NCI-H1436 (cell line): ENCODE measurements at places on chromosomes 11 and 22.

DNA sequence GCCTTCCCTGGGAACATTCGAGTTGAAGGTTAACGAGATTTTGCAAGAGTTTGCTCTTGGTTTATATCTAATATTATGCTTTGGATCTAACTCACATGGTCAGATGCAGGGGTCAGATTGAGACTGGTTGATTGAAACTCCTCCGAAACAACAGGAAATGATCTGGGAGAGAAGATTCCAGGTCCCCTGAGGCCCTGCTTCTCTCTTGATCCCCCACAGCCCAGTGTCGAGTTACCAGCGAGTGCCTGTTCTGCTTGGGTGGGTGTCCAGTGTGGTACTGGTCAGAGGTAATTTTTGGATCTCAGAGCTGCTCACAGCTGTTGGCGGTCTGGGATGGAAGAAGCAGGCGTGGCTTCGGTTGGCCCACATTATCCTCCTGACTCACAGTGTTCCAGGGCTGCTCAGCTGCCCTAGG lies 9.2 kb downstream of the FBLN1 start:
- DNase-seq: no peak

DNA sequence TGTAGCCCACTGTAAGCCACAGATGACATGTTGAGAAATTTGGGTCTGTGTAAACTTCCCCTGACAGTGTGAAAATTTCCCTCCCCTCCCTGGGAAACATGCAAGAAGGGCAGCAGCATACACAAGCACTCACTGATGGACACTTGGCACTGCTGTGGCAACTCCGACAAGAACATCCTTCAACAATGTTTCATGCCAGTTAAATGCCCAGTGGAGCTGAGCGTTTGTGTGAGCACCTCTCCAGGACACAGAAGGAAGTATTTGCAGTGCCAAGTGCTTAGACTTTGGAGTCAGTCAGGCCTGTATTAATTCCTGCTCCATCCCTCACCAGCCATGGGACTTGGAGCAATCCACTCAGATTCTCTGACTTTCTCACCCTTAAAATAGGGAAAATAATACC lies 17.7 kb downstream of the C11orf87 start:
- DNase-seq: no peak

DNA sequence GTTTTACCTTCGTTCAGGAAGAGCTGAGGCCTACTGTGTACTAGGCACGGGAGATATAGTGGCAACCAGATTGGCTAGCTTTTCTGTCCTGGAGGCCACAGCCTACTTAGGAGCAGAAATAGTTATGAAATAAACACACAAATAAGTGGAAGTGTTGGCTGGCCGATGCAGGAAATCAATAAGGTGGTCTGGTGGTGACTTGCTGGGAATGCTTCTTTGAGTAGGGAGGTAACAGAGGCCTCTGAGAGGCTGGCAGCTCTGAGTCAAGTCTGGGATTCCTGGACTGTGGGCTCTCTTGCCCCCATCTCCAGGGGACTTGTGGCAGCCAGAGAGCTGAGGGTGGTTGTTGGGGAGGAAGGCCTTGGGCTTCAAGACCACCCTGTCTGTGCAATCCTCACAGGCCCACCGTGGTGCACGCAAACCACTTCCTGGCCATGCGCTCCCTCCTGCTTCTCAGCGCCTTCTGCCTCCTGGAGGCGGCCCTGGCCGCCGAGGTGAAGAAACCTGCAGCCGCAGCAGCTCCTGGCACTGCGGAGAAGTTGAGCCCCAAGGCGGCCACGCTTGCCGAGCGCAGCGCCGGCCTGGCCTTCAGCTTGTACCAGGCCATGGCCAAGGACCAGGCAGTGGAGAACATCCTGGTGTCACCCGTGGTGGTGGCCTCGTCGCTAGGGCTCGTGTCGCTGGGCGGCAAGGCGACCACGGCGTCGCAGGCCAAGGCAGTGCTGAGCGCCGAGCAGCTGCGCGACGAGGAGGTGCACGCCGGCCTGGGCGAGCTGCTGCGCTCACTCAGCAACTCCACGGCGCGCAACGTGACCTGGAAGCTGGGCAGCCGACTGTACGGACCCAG lies 4.1 kb downstream of the SERPINH1 start:
- DNase-seq: no peak

GRCh38 chr22:19807914-19808872 lies 46.5 kb downstream of the GNB1L start:
- DNase-seq: no peak

DNA sequence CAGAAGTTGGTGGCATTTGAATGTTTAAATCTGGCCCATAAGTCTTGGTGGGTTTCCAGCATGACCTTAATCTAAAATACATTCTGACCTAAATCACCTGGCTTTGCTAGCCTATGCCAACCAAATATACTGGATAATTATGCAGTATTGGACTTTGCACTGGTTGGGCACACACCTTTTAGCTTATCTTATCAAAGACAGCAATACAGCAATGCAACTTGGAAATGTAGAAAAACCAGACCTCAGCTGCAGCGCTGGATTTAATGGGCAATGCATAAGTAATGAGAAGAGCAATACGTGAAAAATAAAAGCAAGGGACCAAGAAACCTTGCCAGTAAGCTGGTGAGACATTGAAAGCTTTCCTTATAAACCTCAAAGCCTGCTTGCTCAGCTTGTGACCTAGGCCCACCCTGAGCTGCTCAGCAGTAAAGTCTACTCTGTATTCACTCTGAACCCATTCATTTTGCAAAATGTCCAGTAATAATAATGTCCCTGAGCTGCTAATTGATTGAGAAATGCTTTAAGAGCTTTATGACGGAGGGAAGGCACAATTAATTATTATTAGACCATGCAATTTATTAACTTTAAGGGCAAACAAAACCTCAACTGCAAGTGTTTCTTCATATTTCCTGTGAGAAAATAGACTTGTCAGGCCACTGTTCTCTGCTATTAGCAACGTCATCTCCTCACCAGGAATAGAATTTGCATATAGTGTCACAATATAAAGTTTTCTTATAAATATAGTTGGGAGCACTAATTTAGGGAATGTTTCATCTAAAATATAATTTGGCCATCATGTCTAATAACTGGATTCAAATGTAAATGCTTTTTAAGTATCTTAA lies 49.4 kb upstream of the CEP295 start:
- no peak for DNase-seq

DNA sequence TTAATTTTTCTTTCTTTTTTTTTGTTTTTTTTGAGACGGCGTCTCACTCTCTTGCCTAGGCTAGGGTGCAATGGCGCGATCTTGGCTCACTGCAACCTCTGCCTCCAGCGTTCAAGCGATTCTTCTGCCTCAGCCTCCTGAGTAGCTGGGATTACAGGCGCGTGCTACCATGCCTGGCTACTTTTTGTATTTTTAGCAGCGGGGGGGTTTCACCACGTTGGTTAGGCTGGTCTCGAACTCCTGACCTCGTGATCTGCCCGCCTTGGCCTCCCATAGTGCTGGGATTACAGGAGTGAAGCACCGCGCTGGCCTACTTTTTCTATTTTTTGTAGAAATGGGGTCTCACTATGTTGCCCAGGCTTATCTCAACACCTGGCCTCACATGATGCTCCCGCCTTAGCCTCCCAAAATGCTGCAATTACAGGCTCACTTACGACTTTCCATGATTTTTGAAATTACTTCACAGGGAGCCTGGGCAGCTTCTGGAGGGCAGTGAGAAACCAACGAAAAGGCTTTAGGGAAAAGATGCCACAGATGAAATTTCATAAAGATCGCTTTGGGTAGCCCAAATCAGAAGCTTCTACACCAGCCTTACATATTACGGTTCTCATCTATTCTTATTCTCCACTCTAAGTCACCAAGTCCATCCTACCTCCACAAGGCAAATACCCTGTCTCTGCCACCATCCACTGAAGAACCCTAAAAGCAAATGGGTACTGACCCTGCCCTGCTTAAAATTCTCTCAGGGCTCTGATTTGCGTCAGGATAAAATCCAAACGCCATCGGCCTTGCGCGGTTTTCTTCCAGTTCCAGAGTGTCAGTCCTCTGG lies 866 bp upstream of the RRM1 start:
- no peak for DNase-seq

DNA sequence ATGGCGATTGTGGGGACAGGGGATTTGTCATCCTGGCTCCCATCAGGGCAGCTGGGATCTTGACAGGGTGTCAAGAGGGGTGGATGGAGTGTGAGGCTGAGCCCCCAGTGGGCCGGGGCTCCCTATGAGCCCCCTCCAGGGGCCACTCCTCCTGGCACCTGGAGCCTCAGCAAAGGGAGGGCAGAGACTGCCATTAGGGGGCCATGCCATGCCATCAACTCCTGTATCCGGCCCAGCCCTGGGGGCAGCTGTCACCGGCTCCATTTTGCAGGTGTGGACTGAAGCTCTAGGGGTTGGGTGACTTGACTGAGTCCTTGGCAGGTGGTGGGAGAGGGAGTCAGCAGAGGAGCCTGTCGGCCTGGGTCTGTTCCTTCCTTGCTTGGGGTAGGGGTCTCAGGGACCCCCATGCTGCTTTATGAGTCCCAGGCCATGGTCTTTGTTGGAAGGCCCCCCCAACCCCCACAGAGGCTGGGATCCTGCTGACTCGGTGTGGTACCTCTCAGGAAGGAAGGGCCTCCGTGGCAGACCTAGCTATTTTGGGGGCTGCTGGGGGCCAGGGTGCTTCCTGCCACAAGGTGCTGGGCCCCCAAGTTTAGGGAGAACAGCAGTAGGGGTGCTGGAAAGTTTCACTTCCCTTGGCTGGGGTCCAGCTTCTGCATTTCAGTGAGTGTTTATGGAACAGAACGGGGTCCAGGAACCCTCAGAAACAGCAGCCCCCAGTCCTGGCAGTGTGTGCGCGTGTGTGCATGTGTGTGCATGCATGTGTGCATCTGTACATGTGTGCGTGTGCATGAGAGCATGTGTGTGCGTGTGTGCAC lies 1.5 kb downstream of the ACY3 start:
- DNase-seq: no peak

DNA sequence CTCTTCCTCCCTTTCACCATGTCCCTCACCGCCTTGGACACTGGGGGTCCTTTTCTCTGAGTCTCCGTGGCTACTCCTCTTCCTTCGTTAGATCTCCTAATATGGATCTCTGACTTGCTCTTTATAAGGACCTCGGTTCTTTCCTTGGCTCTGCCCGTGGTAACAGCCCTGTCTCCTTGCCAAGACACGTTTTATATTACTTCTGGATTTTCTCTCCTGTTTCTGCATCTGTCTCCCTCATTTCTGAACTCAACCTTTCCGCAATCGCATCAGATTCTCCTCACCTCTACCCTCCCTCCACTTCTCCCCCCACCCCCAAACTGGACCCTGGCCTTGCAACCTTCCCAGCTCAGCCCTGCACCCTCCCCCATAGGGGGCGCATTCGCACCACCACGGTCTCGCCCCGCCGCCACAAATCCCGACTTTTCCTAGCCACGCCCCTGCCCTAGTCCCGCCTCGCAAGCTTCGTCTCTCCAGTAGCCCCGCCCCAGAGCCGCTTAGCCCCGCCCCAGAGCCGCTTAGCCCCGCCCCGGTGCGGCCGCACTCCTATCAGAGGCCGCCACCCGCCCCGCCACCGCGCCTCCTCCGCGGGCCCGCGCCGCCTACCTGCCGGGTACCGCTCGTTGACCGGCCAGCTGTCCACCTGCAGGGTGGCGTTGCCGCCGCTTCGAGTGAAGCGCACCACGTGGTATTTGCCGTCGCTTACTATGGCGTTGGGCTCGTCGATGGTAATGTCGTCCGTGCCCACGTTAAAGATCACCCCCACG lies 39.0 kb downstream of the SLC22A12 start:
- DNase-seq: no peak

GRCh38 chr11:34860034-34860433 lies 56.1 kb downstream of the APIP start:
- no peak for DNase-seq

DNA sequence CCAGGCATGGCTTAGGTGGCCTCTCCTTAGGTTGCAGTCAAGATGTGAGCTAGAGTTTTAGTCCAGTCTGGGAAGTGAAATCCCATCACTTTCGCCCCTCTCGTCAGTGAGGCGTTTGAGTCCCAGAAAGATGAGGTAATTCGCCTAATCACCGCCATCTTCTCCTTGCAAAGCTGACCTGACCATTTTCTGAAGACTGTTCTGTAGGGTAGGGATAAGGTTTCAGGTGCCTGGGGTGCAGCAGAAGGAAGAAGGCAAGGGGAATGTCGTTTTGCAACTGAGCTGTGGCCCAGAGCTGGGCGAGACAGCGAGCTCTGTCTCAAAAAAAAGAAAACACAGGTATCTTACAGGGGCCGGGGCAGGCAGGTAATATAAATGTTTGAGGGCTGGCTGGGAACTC lies 61.7 kb upstream of the CECR2 start:
- DNase-seq: no peak

DNA sequence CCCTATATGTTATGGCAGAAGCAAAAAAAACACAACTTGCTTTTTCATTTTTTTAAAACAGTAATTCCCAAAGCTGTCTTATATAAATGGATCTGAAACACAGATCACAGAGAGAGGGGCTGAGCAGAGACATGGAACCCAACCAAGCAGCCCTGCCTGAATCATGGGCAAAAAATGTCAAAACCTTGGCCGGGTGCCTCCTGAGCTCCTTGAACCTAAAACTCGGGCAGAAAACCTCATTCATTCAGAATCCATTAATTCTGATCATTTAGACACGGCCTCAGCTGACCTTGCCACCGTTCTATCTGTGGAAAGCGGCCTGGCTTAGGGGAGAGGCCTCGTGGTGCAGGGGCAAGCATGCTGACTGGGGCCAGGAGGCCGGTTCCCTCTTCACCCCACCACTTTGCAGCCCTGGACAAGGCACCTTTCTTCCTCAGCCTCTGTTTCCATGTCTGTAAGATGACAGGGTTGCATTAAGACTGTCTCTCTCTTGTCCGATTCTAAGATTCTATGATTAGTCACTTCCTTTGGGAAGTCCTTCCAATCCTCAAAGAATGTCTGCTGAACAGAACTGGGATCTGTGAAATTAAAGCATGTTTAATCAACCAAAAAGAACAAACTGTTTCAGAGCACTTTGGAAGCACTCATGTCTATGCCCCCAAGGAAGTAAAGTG lies 26.0 kb downstream of the TENM4 start:
- no peak for DNase-seq

GRCh38 chr11:14974515-14975251 lies 2.5 kb upstream of the CALCA start:
- DNase-seq: no peak

GRCh38 chr11:22778642-22779041 lies 51.0 kb downstream of the SVIP start:
- DNase-seq: no peak

DNA sequence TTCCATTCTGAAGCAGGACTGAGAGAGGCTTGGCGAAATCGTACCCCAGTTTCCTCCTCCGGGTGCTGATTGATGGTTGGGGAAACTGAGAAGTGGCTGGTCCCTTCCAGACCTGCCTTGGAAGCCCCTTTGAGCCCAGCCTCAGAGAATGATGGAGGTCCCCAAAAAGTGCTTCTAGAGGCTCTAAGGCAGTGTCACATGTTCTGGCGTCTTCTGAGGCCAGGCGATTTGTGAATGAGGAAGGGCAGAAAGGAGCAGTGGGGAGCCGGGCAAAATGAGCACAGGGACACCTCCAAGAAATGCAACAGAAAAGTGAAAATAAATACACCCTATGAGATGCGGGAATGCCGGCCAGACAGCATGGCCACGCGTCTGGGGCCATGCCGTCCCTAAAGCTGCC lies 1.0 kb upstream of the LIF start:
- no peak for DNase-seq

- no peak for DNase-seq
These were observed 9.7 kb downstream of the SMARCB1 start for GRCh38 chr22:23796461-23796860.

- DNase-seq: no peak
These were observed 5.5 kb downstream of the EHD1 start for GRCh38 chr11:64872790-64873488.
